ENCODE measurements at places on chromosomes 1 and 21. TPM values are rescaled to one million over a fixed set of nuclear protein-coding genes. Genes with fewer than 3 reads are reported as not detected.
A peak's percentile ranks its signal among the peaks of the same experiment; 100 is the strongest.

The KLF17 gene
- not detected for polyA plus RNA-seq

The OR2T10 gene
- 0.20 TPM for polyA plus RNA-seq

The UBXN10 gene
- 0.07 TPM for polyA plus RNA-seq

The IRF6 gene
- 0.59 TPM for polyA plus RNA-seq

GRCh38 chr1:39261712-39262221, 57.3 kb downstream of the MACF1 start:
- no peak for DNase-seq

GRCh38 chr1:21290546-21290944, 282 bp upstream of the ECE1 start:
- no peak for DNase-seq

GRCh38 chr1:106615473-106615872, 441.0 kb upstream of the PRMT6 start:
- DNase-seq: no peak

DNA sequence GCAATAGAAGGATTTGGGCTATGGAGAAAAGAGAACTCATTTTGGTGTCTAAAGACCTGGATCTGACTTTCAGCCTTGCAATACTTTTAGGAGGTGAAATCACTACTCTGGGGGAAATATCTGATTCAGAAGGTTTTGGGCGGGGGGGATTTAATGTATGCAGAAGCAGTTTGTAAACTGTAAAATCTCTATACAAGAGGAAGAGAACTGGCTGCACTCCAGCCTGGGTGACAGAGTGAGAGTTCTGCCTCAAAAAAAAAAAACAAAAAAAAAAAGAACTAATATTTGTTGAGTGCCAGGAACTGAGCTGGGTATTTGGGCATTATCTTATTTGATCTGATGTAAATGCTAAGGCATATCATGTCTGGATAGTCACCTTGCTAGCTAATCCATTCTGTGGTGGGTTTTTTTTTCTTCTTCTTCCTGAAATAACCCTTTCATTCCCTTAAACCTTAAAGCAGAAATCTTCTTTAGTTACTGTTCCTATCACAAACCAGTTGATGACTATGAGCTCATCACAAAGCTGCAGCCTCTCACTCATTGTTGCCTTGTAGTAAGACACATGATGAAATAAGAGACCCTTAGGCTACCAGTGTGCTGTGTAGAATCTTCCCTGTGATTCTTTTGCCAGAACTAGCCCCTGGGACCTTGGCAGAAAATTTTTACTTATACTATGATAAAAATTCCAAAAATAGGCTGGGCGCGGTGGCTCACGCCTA, 35.6 kb upstream of the SLC16A1 start:
- DNase-seq: no peak

- DNase-seq: no peak
Observed at GRCh38 chr1:88191917-88192316, 492.2 kb upstream of the PKN2 start.

DNA sequence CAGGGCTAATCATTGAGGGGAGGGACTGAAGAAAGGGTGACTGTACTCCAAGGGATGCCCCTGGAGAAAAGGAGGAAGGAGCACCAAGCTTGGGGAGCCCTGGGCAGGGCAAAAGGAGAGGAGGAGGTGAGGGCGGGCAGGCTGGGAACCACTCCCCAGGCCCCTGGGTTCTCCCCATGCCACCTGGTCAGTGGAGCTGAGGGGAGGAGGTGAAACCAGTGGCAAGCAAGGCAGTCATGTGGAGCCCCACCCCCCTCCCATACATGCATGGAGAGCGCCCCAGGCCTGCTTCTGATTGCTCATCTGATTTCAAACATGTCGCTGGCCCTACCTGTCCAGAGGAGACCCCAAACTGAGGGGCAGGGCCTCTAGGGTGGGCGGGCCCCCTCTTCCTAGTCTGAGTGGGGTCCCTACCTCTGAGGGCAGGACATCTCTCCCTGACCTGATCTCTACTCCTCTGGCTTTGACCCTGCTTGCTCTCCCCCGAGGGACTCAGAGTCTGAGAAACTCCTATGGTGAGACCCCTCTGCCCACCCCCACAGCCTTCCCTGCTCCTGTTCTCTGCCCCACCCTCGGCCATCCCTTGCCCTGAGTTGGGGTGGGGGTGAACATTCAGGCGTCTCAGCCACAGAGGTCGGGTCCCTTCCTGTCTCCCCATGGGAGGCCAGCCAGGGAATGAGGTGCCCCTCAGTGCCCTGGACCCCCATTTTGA, 18.6 kb downstream of the INSRR start:
- DNase-seq: peak; percentile 34

Measured in spleen (tissue), 13 donors.